NCI-H1436 (cell line): ENCODE measurements at places on chromosomes 1 and 21.

DNA sequence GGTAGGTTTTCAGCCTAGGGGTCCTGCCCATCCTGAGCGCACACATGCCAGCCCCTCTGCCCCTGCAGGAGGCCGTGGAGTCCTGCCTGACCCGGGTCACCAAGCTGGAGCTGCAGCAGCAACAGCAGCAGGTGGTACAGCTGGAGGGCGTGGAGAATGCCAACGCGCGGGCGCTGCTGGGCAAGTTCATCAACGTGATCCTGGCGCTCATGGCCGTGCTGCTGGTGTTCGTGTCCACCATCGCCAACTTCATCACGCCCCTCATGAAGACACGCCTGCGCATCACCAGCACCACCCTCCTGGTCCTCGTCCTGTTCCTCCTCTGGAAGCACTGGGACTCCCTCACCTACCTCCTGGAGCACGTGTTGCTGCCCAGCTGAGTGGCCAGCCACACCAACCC, 44.0 kb downstream of the TMCC2 start:
- no peak for DNase-seq

- DNase-seq, result no peak
Observed at GRCh38 chr1:226606311-226607267, 58.0 kb downstream of the STUM start.

- DNase-seq, result no peak
Observed at GRCh38 chr1:24986372-24986965, 56.4 kb upstream of the RUNX3 start.

GRCh38 chr1:61140778-61141177, 58.4 kb downstream of the NFIA start:
- DNase-seq, result no peak
